Activated CD4-positive, alpha-beta T cell treated with anti-CD3 and anti-CD28 coated beads for 24 hours (primary cell): ENCODE measurements at places on chromosomes 16 and 17.

GRCh38 chr17:81511804-81512561 is 616 bp downstream of the ACTG1 start:
- DNase-seq = no peak

- peak; percentile 74 for DNase-seq
These were observed at the start of gene SLC25A10 for GRCh38 chr17:81711814-81712467. TSS of gene SLC25A10 (plus strand) at chr17:81712284. CDS start at chr17:81712427, 143 bp downstream.

- DNase-seq = no peak
These were observed 117.6 kb upstream of the HAS3 start for GRCh38 chr16:68987734-68988457.

DNA sequence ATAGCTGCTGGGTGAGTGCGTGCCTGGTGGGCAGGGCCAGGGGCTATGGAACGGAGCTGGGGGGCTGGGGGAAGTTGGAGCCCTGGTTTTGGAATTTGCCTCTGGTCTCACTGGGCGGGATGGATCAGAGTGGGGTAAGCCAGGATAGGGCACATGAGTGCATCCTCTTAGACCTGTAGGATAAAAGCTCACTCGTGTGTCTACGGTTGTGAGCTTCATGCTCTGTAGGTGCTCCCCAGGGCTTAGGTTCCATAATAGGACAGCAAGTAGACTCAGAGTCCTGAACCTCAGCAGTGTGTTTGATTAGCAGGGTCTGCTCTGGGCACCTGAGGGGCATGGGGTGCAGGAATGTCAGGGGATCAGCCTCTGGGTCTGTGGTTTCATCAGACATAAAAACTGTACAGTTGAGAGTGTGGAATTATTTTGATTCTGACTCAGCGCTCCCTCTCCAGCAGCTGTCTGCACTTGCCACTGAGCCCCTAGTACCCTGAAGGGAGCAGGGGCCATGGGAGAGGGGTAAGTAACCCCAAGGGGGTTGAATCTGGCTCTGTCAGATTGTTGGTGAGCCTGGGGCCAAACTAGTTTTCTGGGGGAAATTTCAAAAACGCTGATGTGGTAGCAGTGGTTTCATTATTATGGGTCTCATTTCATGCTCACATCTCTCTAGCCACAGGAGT is 84.2 kb upstream of the LGALS9 start:
- no peak for DNase-seq

GRCh38 chr16:67653789-67654402 is 6.2 kb downstream of the ACD start:
- DNase-seq = no peak

GRCh38 chr17:43814714-43815113 is 18.2 kb downstream of the MPP3 start:
- DNase-seq = no peak
